CD4-positive, alpha-beta T cell treated with Interleukin-17A for 1 hour (primary cell): ENCODE measurements at places on chromosomes 7 and 10.

DNA sequence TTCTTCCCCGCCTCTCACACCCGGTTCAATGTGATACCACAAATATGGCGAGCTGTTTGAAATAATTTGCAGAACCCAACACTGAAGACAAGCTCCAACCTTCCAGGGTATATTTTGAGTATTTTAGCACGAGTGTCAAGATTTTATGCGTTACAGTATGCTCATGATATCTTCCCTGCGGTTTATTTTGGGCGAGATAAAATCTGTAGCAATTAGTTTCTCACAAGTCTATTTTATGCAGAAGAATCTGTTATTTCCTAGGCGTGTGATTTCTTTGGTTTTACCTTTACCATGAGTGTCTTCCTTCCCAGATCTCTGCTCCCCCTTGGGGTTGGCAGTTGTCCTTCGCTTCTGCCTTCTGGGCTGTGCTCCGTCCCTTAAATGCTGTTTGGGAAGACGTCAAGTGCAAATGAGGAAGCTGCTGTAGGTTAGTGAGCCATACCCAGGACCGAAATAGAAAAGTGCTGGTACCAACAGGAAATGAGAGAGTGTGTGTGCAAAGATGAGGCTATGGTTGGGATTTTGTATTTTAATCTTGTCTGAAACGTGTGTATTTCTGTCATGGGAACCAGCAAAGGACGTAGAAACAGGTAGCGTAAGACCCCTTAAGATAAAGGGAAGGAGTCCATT, 299.8 kb downstream of the KLF6 start:
- DNase-seq: no peak

DNA sequence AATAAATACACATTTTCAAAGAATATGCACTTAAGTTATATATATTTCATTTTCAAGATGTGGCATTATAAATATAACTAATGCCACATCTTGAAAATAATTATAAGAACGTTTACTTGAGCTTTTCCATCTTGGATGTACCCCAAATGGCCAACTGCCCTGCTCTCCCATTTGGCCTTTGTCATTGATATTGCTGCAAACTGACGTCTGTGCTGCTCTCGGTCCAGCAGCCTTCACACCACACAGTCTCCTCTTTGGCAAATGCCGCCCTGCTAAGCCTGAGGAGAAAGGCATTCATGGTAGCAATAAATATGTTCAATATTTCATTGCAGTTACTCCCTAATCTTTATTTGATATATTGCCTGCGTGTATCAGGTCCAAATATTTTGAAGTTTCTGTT, 384.6 kb upstream of the ADARB2 start:
- DNase-seq: no peak

DNA sequence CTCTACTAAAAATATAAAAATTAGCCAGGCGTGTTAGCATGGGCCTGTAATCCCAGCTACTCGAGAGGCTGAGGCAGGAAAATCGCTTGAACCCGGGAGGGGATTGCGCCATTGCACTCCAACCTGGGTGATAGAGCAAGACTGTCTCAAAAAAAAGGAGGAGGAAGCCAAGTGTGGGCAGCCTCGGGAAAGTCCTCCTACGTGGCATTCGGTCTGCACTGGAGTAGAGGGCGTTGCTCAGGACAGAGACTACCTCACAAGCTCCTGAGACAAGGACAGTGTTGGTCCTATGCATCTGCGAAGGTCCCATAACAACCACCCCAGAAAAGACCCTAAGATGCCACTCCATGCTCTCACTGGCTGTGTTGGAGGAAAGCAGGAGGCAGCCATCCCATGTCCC, 10.0 kb upstream of the SERPINE1 start:
- no peak for DNase-seq

- DNase-seq: no peak
Measured at GRCh38 chr10:28326516-28327490, 23.9 kb upstream of the MPP7 start.

GRCh38 chr10:84348860-84349259, 20.5 kb downstream of the CCSER2 start:
- no peak for DNase-seq
